ENCODE measurements at places on chromosomes 13 and 19.

DNA sequence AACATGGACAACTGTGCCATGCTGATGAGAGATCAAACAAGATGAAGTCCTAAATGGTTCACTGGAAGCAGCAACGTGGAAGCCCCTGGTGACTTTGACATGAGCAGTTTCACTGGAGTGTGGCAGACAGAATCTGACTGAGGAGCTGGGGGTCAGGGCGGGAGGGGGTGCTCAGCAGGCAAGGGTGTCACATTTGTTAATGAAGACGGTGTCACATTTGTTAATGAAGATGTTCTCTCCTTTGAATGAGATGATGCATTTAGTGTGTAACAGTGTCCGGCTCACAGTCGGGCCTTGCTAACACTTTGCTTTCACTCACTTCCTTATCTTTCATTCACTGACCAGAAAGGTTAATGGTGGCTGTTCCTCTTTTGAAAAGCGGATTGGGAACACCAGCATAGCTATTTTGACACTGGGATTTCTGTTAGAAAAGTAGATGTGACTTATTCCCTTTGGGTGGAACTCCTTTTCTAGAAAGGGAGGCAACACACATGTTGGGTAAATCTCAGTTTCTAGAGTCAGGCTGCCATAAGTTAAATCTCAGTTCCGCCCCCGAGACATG is 693.7 kb downstream of the UQCRFS1 start:
- DNase-seq, result no peak

DNA sequence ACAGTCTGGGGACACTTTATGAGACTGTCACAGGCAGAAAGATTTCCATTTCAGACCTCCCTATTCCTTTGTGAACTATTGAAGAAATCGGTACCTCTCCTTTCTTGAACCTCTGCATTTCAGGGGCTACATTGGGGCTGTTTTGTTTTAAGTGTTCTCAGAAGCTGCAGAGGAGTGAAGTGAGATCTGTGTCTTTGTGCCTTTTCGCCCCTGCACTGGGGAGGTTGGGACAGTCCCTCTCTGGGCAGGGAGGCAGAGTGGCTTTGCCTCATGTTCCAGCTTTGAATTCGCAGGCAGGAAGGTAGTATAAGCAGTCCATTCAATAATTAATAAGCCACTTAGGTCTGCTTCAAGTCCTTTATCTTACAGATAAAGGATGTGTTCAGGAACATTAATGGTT is 9.5 kb upstream of the AMER2 start:
- no peak for DNase-seq

- peak; percentile 45 for DNase-seq
These were observed 224.5 kb downstream of the B3GLCT start for GRCh38 chr13:31424130-31424729.

DNA sequence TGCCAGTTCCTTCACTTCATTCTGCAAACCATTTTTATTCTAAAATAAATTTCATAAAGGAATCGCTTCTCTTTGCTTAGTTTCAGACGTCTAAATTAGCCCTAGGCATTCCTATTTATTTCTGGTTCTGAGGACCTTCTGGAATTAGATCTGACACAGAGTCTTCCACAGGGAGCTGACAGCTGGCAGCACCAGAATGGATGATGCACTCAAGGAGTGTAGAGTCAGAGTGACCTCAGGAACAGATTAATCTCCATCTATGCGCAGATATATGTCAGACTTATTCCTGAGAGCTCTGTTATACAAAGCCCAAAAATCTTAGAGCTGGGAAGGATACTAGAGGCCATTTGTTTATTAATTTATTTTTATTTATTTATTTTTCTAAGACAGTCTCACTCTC is 450.8 kb downstream of the HS6ST3 start:
- no peak for DNase-seq

DNA sequence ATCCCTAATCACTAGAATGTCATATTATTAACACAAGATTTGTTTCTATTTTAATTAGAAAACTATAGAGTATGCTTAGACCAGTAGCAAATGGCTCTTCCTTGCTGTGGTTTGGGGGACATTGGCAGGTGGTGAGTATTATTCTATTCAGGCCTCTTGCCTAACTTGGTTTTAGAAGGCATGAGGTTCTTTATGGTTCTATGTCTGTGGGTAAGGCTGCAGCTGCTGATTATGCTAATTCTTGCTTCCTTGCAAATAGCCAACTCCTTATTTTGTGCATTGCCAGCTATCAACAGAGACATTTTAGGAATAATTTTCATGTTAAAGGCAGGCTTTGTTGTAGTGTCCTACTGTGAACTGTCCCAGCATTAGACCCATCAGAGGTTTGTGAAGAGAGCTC is 1344.9 kb downstream of the UQCRFS1 start:
- DNase-seq, result no peak

- DNase-seq, result no peak
These were observed 10.7 kb downstream of the ZNF470 start for GRCh38 chr19:56577719-56578602.

DNA sequence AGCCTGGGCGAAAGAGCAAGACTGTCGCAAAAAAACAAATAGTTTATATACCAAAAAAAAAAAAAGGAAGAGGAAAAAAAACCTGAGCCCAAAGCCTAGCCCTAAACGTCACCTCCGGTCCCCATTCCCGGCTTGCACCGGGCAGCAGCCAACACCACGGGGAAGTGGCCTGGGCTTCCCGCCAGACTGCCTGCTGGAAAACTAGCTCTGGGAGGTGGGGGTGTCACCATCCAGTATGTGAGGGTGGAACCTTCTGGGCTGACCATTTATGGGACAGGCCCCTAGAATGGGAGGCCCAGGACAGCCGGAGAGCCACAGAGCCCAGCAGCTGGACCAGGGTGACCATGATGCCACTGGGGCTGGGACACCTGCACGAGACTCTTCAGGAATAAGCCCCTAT is 37.3 kb downstream of the IL12RB1 start:
- DNase-seq, result peak; percentile 13

- DNase-seq, result no peak
These were observed 1263.1 kb downstream of the PCDH9 start for GRCh38 chr13:65966991-65967451.
